NCI-H1417 treated with DMSO at 0.1 percent for 48 hours (cell line): ENCODE measurements at places on chromosomes 16 and 17.

DNA sequence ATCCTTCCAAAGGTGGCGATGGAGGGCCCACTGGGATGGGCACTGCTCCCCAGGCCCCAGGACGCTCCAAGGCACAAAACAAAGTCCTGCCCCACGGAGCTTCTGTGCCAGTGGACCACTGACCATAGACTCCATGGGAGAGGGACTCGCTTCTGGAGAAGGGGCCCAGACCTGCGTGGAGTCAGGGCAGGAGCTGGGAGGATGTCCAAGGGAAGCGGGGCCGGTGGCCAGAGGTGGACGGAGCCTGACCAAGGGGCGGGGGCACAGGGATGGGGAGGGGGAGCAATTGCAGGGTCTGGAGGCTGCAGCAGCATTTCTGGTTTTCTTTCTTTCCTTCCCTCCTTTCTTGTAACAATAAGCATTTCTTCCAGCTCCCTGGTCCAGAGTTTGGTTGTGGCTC lies 14.1 kb downstream of the KCNJ12 start:
- no peak for DNase-seq

DNA sequence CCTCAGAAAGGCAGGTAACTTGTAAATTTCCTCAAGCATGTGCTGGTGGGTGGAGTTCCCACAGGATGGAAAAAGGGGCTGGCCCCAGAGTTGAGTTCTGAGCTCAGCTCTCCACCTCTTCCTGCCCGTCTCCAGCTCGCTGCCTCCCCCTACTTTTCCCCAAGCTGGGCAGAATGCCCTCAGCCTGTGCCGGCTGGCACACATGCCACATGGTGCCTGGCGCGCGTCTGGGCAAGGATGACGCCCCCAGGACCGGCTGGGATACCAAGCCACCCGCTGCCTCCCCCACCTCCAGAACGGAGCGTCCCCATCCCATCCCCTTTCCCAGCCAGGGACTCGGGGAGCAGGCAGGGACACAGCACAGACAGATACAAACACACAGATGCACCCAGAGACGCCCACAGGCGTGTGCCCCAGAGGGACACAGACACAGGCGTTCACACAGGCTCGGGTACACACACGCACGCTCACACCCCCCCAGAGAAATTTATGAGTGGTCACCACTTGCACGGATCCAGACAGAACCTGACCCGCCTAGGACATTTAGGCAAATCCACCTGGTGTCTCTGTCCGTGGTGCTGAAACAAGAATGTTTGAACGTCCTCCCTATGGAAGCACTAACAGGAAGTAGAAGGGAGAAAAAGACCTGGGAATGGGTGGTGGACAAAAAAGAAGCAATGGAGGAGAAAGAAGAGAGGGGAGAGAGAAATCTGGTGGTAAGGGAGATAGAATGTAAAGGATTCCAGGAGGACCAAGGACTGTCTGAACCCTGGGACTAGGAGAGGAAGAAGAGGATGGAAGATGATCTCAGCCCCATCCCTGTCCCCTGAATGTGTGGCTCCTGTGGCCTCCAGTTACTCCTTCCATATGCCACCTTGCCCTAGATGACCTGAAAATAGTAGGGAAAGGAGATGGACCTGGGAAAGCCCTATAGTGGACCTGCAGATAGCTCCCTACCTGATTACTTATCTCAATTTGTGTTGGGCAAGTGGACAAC lies 15.5 kb downstream of the NEUROD2 start:
- no peak for DNase-seq

DNA sequence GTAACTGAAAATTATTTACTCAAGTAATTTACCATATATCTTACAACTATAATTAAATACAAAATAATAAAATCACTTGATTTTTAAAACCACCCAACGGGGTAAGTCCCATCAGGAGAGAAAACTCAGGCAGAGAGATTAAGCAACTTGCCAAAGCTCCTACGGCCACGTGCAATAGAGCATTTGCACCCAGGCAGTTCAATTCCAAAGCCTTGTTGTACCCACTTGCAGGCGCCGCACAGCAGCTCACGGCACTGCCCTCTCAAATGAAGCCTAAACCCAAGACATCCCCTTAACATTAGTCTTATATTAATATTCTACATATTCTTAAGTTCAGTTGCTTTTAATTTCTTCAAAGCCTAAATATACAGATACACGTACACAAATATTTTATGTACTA lies 75.7 kb downstream of the SPAG9 start:
- no peak for DNase-seq

DNA sequence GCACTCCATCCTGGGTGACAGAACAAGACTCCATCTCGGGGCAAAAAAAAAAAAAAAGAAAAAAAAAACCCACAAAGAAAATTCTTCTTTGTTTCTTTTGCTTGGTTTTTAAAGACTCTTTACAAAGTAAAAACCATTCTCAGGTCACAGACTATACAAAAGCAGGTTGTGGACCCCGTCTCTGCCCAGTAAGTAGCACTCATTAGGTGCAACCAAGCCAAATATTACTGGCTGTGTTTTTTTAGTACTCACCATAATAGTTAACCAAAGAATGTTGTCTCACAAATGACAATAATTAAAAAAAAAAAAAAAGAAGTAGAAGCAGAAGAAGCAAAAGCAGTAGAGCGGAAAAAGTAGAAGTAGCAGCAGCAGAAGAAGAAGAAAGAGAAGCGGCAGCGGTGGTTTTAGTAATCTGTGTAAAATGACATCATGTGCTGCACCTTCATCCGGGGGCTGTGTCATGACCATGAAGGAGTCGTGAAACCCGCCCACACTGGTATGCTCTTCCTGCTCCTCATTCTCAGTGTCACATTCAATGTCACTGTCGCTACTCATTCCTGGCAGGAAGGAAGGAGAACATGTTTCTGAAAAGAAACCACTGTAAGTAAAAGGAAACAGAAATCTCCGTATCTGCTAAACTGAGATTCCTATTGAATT lies 105.4 kb downstream of the TRIM37 start:
- DNase-seq, result no peak

DNA sequence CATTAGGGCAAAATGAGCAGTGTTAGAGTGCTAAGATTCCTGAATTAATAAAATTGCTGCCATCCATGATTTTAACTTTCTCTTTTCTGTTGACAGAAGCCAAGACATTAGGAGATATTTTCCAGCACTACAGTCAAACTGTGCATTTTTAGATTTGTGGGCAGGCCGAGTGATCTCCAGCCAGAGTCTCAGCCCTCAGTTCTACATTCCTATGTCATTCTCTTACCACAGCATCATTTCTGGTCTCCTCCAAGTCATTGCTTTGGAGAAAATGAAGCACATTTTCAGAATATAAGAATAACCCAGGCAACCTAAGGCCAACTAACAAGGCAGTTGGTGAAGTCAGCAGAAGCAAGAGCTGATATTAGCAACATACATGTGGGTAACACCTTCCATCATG lies 74.6 kb upstream of the NUDT7 start:
- DNase-seq, result no peak

DNA sequence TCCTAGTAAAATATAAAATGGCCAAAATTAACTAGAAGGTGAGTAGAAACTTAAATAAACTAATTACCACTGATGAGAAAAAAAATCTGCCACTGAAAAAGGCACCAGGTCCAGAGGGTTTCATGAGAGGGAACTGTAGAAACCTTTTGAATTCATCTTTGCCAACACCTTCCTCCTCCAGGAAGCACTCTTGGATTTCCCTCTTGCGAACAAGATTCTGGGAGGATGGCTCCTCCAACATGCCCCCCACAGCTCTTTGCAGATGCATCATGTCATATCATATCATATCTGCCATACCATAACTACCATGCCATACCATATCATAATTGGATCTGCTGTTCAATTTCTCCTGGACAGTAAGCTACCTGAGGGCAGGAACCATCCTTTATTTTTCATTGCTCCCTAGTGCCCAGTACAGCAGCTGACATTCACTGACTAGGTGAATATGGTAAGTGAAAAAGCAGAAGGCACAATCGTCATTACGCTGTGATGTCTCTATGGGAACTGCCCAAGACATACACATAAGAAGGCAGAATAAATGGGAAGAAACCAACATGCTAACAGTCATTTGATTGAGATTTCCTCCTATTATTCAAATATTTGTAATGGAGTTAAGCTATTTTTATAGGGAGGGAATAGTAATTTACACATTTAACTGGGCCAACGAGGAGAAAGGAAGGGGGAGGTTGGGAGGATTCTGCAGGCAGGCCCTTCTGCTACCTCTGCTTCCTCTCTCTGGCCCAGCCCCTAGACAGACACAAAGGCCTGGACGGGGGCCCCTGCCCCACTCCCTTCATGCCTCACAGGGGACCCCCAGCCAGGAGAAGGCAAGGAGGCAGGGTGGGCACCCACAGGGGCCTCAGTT lies 110.1 kb upstream of the SMURF2 start:
- DNase-seq, result no peak

GRCh38 chr17:37562016-37562745 lies 47.0 kb downstream of the SYNRG start:
- DNase-seq, result no peak

DNA sequence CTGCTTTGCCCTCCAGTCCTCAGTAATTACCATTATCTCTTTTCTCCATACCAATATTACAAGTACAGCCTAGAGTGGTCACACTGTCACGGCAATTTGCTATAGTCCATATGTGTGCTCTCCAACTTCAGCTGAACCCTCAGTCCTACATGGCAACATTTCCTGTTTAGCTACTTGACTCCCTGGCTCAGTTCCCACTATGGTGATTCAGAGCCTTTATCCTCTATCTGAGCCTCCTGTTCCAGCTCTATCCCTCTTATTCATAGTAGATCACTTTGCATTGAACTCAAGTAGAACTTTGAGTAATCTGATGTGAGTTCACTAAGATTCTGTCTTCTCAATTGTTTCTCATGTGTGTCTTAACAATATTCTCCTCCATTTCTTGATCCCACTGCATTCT lies 43.7 kb upstream of the GOSR1 start:
- no peak for DNase-seq

GRCh38 chr16:77801817-77802216 lies 13.5 kb downstream of the VAT1L start:
- no peak for DNase-seq

DNA sequence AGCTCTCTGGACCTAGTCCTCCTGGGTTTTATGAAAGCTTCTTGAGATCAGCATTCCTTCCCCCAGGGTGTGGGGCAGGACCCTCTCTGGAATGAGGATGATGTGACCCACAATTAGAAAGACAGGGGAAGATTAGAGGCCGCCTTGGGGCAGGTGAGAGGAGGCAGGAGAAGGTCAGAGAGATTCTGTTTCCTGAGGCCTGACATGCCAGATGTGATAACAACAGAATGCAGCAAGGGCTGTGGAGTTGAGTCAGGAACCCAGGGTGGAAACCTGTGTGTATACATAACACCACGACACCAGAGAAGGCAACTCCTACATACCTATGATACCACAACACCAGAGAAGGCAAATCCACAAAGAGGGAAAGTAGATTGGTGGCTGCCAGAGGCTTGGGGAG lies 5.4 kb upstream of the SLC5A10 start:
- no peak for DNase-seq

DNA sequence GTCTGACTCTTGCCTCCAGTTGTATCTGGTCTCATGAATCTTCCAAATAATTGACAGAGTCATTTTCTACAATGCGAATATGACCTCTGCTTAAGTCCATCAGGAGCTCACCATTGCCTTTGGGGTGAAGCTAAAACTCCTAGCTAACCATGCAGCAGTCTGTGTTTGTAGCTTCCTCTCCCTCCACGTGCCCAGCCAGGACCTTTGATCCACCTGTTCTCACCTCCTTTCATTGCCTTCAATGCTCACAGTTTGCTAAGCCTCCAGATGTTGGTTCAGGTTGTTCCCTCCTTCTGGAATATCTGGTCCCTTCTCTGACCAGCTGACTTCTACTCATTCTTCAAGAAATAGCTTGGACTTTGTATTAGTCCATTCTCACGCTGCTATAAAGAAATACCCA lies 23.0 kb downstream of the BMERB1 start:
- no peak for DNase-seq

DNA sequence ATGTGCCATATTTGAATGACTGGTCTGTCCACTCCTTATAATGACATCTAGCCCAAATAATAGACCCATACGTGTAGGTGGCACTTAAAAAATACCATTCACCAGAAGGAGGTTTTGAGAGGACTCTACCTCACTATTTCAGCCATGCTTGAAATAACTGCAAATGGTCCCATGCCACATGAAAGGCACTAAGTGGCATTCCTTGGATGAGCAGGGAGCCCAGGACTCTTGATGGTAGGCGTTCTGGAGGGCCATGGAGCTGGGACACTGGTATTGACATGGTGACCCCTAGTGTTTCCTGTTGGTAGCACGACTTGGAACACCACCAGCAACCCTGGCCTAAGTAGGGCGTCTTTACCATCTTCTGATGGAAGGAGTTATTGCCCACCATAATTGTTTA lies 148.7 kb upstream of the ZFHX3 start:
- DNase-seq, result no peak

DNA sequence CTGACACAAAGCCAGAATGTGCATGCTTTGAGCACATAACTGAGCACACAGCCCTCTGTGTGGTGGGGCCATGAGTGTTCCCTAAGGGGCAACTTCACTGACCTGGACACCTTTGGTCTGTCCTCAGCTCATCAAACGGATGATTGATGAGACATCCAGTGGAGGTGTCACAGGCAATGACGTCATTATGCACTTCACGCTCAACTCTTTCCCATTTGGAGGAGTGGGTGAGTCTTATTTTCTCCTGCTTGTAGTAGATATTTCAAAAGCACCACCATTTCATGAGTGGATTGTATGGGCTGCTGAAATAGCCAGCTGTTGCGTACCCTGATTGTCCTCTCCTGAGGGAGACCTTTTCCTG lies 16.2 kb downstream of the ALDH3A2 start:
- DNase-seq, result no peak

GRCh38 chr17:79975498-79976134 lies 60.1 kb downstream of the TBC1D16 start:
- DNase-seq, result no peak

DNA sequence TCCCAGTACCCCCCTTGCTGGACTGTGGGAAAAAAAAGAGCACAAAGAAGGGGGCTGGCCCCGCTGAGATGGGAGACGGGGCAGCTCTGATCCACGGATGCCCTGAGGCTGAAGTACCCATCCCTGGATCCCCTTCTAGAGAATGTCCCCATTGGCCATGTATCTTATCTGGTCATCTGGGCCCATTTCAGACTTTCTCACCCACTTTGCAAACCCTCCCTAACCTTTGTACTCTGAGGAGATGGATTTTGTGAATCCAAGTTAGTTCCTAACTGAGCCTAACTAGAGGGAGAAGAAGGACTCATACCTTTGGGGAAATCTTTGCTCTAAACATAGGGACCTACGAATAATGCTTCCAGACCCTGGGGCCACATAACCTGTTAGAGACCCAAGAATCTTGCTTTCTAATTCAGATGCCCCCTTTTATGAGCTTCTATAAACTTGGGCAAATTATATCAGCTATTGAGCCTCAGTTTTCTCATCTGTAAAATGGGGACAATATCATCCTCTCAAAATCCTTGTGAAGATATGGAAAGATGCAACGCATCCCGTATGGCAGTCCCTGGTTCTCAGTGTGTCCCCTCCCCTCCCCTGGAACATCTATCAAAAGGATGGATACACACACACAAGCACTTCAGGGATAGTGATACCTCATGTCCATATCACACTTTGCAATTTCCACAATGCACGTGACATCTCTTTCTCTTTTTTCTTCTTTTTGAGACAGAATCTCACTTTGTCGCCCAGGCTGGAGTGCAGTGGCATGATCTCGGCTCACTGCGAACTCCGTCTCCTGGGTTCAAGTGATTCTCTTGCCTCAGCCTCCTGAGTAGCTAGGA lies 16.8 kb upstream of the FZD2 start:
- no peak for DNase-seq

GRCh38 chr16:85943711-85944110 lies 44.7 kb downstream of the IRF8 start:
- DNase-seq, result no peak
